ENCODE measurements at places on chromosomes 11 and 22.

DNA sequence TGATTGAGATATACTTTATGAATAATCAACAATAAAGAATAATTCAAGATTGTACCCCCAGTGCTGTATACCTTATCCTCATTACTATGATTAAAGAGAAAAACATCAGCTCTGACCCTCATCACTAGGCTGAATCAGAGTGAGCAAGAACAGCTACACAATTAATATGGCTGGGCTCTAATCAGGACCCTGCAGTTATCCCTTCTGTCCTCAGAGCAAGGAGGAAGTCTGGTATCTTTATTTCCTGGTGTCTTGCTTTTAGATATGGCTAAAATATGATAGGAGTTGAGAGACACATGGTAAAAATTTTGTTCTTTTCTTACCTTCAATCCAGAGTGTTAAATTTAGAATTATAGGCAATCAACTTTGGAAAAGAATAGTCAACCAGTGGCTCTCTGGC, 28.6 kb upstream of the GAB2 start:
- no peak for DNase-seq

DNA sequence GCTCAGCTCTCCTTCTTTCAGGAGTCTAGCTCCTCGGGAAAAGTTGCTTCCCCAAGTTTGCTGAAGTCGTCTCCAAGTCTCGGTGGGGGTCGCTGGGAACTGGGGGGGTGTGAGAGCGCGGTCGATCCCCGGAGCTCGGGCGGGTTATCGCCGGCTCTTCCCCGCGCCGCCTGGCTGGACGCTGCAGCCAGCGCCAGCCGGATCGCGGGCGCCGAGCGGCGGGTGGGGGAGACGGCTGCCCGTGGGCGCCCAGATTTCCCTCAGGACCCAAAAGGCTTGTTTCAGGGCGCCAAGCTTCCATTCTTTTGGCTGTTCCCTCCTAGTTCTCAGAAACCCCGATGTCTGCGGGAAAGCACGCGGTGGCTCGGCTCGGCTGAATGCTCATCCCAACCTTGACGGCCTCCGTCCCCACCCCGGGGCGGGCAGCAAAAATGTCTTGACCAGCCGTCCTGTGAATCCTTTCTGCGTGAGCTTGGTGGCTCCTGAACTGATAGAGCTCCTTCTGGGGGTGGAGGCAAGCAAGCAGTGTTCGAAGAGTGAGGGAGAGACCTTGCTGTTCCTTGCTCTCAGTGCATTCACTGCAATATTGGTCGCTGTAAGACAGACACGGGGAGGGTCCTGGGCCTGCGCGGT, 1.7 kb downstream of the ZBTB16 start:
- DNase-seq = no peak

DNA sequence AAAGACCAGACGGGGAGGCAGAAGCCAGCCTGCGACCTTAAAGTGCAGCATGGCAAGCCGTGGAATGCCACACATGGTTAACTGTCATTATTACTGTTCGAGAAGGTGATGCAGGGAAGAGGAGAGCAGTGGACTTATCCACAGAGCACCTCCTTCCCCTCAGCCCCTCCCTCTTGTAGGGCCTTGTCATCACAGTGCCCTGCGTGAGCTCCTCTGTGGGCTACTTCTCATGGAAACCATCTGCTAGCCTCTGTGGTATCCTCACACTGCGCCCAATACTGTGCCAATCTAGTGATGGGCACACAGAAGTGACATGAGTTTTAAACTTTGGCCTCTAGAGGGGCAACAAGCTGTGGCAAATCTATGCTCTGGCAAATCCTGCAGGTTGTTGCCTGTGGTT, 18.2 kb upstream of the CCDC134 start:
- no peak for DNase-seq

DNA sequence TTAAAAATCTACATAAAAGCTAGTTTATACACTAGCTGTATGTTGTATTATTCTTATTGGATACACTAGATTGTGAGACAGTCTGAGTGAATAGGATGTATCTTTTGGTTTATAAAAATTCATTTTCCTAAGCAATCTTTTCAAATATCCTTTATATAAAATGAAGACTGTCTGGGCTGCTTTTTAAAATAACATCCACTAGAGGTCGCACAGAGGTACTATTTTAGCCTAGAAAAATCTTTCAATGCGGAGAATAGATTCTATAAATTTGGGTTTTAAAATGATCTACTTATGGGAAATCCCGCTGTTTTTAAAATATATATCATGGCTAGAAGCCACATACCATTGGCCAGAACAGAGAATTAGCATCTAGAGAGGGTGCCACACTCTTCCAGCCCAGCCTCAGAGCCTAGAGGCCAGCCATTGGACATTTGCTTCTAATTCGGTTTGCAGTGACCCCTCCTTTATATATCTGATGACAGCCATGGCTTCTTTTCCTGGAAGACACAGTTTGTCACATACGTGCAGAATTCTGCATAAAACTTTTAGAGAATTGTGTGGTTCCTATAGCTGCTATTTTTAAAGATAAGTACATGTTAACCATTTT, 7.3 kb downstream of the C11orf97 start:
- DNase-seq = no peak

DNA sequence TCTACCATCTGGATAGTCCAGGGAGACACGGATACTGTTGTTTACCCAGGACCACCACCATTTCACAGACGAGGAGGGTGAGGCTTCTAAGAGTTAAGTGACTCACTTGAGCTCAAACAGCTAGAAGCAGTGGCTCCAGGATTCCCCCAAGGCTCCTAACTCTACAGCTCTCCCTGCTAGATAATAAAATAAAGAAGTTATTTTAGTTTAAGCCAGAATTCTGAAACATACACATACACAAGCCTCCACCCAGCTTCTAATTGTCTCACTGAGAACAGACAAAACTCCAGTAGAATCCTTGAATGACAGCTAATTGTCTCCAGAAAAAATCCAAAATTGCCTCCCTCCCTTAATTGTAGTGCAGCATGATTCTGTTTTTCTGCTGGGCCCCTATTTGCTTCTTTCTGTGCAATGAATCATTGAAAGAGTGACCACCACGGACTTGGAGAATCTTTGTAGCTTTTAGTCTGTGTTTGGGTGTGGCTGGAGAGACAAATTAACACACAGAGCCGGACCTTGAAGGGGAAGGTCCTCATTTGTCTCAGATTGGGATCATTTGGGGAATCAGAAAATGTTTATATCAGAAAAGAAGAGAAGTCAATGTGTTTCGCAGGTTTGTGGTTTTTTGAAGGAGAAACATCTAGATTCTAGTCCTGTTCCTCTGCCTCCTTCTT, 64.9 kb downstream of the COMMD9 start:
- no peak for DNase-seq

DNA sequence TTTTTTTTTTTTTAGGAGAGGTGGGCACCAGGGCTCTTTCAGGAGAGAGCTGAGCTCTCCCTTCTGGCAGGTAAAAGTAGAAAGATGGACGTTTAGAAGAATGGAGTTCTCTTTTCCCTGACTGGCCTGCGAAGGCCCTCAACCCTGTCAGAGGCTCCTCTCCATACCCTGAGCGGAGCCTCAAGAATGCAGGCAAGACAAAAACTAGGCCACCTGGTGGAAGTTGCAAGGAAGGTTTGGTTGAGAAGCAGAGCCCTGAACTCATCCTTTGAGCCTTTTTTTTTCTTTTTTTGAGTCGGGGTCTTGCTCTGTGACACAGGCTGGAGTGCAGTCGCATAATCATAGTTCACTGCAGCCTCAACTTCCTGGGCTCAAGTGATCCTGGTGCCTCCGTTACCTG, 1.4 kb downstream of the OTOG start:
- DNase-seq = no peak

- no peak for DNase-seq
Observed at GRCh38 chr11:2675540-2675939, 24.3 kb downstream of the KCNQ1OT1 start.

- DNase-seq = no peak
Observed at GRCh38 chr11:83448686-83449085, 162.5 kb upstream of the CCDC90B start.

DNA sequence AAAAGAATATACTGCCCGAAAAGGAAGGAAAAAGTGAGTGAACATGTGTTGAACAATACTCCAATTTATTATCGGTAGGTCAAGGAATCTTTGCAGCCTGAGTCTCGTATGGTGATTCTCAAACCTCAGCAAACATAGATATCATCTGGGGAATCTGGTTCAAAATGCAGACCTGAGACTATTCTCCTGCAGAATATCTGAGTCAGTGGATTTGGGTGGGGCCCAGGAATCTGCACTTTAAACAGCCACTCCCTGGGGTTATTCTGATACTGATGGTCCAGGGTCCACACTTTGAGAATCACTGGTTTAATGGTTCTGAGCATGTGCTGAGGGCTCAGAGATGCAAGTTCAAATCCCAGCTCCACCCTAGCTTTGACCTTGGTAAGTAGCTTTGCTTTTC, 53.6 kb upstream of the GRK3 start:
- DNase-seq = no peak

- DNase-seq = no peak
Observed at GRCh38 chr11:11499300-11499699, 122.5 kb downstream of the GALNT18 start.

- DNase-seq = no peak
Observed at GRCh38 chr11:86442420-86442819, 67.7 kb downstream of the CCDC81 start.

GRCh38 chr11:20310596-20311394, 52.7 kb upstream of the HTATIP2 start:
- no peak for DNase-seq

- DNase-seq = no peak
Observed at GRCh38 chr11:117584056-117584830, 212.8 kb downstream of the DSCAML1 start.

GRCh38 chr22:45208993-45209838, 31.5 kb downstream of the KIAA0930 start:
- peak; percentile 46 for DNase-seq

- peak; percentile 9 for DNase-seq
Observed at GRCh38 chr11:33690290-33691065, 10.1 kb downstream of the C11orf91 start.

GRCh38 chr11:102469196-102469821, 16.7 kb upstream of the TMEM123 start:
- DNase-seq = no peak

DNA sequence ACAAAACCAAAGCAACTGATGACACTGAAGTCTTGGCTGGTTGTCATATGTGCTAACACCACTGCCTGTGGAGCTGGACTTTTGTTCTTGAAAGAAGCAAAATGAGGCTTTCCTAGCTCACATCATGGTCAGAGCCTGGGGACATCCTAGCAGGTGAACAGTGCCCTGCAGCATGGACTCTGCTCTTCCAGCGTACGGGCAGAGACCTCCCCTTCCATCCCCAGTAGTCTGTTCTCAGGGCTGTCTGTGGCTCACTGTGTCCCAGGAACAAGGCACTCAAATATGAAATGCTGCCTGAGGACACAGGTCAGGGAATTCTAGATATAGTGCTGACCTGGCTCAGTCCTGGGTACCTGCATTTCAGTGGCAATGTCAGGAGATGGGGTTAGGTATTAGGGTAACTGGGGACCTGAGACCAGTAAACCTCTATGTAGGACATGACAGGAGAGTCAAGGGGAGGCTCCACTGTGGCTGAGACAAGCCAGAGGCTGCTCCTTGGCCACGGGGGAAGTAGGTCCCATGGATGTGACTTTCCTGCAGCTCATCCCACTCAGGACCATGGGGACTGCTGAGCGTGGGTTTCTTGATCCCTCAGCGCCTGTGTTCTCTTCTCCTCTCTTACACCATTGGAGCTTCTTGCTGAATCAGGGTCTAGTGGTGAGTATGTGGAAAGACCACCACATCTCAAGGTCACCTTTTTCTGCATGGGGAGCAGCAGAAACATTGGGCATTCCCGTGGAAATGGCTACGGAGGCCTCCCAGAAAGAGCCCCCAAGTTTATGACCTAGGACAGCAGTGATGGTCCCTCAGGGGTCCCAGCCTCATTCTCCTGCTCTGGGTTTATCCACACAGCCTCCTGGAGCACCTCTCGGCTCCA, 80.1 kb downstream of the ZNF280B start:
- DNase-seq = no peak

- DNase-seq = no peak
Observed at GRCh38 chr11:35282221-35282882, 137.0 kb downstream of the SLC1A2 start.

GRCh38 chr22:28017859-28018258, 98.8 kb upstream of the PITPNB start:
- no peak for DNase-seq
